ENCODE measurements at places on chromosomes 7 and 10.

GRCh38 chr10:34670081-34670480, 145.0 kb downstream of the PARD3 start:
- DNase-seq, result no peak
- H3K27me3 ChIP-seq, result peaks cover 30% of the 10 kb centered on the region
- H3K27ac ChIP-seq, result no peak overlapping the region
- H3K36me3 ChIP-seq, result no peaks in the 10 kb centered on the region

DNA sequence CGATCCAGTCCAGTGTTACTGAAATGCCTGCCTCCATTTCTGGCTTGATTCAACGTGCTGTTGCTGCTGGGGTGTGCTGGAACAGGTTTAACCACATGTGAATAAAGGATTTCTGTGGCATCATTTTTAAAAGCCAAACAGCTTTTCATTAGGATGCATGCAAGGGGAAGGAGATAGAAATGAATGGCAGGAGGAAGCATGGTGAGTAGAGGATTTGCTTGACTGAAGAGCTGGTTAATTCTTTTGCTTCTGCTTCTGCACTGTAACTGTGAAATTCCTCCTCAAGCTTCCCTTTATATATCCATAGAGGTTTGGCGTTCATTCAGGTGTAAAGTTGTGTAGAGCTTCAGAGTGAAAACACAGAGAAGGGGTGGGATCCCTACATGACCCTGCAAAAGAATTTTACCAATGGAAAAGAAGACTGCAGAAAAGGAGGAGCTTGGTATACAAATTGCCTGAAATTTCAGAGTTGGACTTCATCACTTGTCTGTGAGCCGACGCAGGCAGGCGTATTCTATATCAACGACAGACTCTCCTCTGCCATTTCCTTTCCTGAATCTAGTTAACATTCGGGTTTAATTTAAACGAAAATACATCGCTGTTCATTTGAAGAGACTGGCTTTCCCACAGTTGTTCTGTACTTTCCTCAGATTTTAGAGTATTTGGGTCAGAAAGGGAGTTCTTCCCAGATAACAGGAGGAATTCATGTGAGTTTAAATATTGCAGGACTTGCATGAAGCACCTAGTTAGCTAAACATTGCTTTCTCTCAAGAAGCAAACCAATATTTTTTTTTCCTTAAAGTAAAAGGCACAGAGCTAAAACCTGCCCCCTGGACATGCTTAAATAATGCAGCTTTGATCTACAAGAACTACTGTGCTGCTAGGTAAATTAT, at the start of gene SOSTDC1:
TSS of gene SOSTDC1 (minus strand) at position 270 of the 893 bp plus-strand sequence. CDS start at position 200, 70 bp downstream.
- H3K4me1 ChIP-seq, result peaks cover 3% of the 10 kb centered on the region
- H3K36me3 ChIP-seq, result no peaks in the 10 kb centered on the region
- H3K27ac ChIP-seq, result no peak within 1 kb of the TSS

GRCh38 chr10:49602380-49603023, 7.6 kb upstream of the SLC18A3 start:
- no peak overlapping the region for H3K27ac ChIP-seq
- peaks cover 60% of the 10 kb centered on the region for H3K27me3 ChIP-seq
- H3K36me3 ChIP-seq, result no peaks in the 10 kb centered on the region
- no peak for DNase-seq

DNA sequence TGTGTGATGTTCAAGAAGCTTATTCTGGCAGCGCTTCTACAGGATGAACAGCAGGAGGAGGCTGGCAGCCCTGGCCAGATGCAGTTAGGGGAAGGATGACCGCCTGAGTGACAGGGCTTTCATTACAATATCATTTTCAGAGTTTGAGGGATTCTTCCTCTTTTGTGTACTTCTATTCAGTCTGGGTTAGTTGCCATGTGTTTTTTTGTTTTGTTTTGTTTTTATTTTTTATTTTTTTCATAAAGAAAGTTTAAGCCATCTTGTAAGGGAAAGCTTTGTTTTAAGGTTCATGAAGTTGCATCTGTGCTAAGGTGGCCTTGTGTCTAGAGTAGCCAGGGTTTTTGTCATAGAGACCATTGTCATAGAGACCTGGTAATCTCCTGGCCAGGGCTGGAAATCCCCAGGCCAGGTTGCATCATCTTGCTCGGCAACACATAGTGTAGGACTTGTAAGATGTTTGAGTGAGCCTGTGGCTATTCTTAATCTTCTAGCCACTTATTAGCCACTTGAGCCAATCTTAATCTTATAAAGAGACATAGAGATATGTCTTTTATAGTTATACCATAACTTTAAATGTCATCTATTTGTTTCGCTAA, 230.5 kb upstream of the TMEM229A start:
- no peak overlapping the region for H3K4me3 ChIP-seq
- H3K27me3 ChIP-seq, result no peaks in the 10 kb centered on the region
- H3K27ac ChIP-seq, result no peak overlapping the region
- no peaks in the 10 kb centered on the region for H3K4me1 ChIP-seq
- DNase-seq, result no peak
- H3K36me3 ChIP-seq, result no peaks in the 10 kb centered on the region

GRCh38 chr10:78706726-78707540, 361.8 kb upstream of the ZMIZ1 start:
- H3K27me3 ChIP-seq, result peaks cover 34% of the 10 kb centered on the region
- no peak overlapping the region for H3K4me3 ChIP-seq
- no peak overlapping the region for H3K27ac ChIP-seq
- no peaks in the 10 kb centered on the region for H3K36me3 ChIP-seq
- no peak for DNase-seq

DNA sequence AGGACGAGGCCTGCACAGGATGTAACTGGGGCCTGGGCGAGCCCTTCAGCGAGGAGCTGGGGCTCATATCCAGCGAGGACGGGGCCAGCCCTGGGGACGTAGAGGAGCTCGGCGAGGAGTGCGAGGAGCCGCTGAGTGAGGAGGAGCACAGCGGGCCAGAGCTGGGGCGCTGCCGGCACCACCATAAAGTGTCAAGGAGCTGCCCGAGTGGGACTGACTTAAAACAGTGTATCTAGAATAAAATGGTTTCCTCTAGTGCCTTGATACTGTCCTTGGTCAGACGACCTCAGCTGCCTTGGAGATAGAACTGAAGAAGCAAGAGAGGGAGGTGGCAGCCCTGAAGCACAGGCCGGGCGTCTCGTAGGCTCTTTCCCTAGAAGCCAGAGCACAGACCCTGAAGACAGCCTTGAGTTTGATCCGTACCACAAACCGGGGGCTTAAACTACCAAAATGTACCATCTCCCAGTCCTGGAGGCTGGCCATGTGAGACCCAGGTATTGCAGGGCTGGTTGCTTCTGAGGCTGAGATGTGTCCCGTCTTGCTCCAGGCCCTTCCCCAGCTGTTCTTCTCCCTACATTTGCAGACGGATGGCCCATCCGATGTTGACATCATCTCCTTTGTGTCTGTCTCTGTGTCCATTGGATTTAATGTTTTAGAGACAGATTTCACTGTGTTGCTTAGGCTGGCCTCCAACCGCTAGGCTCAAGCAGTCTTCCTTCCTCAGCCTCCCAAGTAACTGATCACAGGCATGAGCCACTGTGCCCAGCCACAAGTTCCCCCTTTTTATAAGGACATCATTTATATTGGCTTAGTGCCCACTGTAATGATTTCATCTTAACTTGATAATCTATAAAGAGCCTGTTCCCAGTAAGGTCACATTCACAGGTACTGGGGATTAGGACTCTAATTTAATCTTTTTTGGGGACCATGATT, 35.8 kb downstream of the DNAJB6 start:
- H3K4me3 ChIP-seq, result peak overlapping the region; percentile 52
- H3K27ac ChIP-seq, result peak overlapping the region; percentile 91
- H3K4me1 ChIP-seq, result peaks cover 57% of the 10 kb centered on the region
- no peak for DNase-seq
- H3K36me3 ChIP-seq, result peaks cover 15% of the 10 kb centered on the region

- H3K36me3 ChIP-seq, result no peaks in the 10 kb centered on the region
- H3K27ac ChIP-seq, result no peak overlapping the region
- H3K4me1 ChIP-seq, result no peaks in the 10 kb centered on the region
- no peak for DNase-seq
- no peaks in the 10 kb centered on the region for H3K27me3 ChIP-seq
Observed at GRCh38 chr7:34107276-34107675, 201.9 kb downstream of the BMPER start.

- no peaks in the 10 kb centered on the region for H3K27me3 ChIP-seq
- H3K36me3 ChIP-seq, result peaks cover 2% of the 10 kb centered on the region
- DNase-seq, result no peak
- no peak overlapping the region for H3K4me3 ChIP-seq
- peaks cover 2% of the 10 kb centered on the region for H3K4me1 ChIP-seq
Observed at GRCh38 chr7:102220229-102220850, 66.3 kb upstream of the SH2B2 start.

- H3K4me3 ChIP-seq, result no peak overlapping the region
- H3K36me3 ChIP-seq, result peaks cover 3% of the 10 kb centered on the region
- no peak for DNase-seq
- H3K27ac ChIP-seq, result peak overlapping the region; percentile 56
- peaks cover 18% of the 10 kb centered on the region for H3K27me3 ChIP-seq
- H3K4me1 ChIP-seq, result peaks cover 9% of the 10 kb centered on the region
Observed at GRCh38 chr10:71635867-71636266, 83.7 kb downstream of the C10orf105 start.

DNA sequence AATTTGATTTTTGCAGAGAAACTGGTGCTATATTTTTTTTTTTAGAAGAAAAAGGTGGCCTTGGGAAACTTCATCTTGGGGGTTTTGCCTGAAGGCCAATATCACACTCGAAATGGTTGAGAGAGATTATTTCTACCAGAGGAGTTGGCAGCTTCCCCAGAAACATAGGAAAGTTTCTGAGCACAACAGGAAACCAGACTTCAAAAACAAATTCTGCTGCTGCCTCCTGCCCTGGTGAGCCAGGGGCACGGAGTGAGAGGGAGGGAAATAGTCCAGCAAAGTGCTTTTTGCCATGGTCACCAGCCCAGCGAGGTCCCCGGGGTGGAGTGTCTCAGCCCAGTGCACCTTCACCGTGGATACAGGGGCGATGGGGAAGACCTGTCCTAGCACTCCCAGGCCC, 61.1 kb downstream of the FOXI2 start:
- peaks cover 40% of the 10 kb centered on the region for H3K27me3 ChIP-seq
- H3K27ac ChIP-seq, result no peak overlapping the region
- no peak overlapping the region for H3K4me3 ChIP-seq
- no peaks in the 10 kb centered on the region for H3K36me3 ChIP-seq
- DNase-seq, result no peak
- H3K4me1 ChIP-seq, result no peaks in the 10 kb centered on the region

DNA sequence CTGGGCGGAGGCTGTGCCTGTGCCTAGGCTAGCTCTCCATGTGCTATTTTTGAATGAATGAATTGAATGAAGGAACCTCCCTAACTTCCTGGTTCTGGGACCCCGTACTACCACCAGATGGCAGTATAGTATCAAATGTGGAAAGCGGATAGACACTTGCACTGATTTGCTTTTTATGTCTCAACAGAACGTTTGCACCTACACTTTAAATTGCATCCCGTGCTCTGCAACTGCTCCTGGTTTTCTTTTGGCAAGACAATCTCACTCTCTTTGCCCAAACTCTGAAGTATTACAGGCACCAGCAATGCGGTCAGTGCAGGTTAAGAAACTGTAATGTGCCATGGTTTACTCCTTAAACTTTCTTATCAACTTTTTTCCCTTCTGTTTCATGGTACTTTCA, 6.5 kb downstream of the FZD8 start:
- H3K36me3 ChIP-seq, result no peaks in the 10 kb centered on the region
- H3K4me3 ChIP-seq, result no peak overlapping the region
- no peak overlapping the region for H3K27ac ChIP-seq
- H3K4me1 ChIP-seq, result peaks cover 10% of the 10 kb centered on the region

DNA sequence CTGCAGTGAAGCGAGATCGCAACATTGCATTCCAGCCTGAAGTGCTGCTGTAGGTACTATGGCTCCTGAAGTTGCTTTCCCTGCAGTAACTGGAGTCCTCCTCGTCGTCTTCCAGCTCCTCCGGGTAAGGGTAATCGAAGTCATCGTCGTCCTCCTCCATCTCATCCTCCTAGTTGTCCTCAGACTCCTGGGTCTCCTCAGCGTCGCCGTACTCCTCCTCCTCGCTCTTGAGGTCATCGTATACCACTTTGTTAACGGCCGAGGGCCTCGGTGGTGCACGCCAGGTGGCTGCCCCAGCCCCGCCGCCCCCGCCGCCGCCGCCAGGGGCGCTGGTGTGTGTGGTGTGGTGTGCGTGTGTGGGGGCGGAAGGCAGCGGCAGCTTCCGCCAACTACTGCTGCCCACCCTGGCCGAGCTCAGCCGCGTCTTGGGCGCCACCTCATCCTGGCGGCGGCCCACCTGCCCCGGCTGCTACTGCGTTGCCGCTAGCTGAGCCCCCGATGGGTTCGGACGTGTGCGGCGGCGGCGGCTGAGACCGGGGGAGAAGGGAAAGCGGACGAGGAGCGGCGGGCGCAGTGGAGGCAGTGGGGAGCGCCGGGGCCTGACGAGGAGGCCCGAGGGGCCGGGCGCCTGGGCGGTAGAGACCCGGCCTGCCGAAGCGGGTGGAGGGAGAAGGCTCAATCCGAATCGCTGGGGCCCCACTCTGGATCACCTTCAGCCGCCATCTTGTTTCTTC, 11.8 kb upstream of the ACBD5 start:
- peak; percentile 80 for DNase-seq
- H3K27ac ChIP-seq, result no peak overlapping the region
- peak overlapping the region; percentile 82 for H3K4me3 ChIP-seq
- peaks cover 9% of the 10 kb centered on the region for H3K4me1 ChIP-seq
- no peaks in the 10 kb centered on the region for H3K36me3 ChIP-seq

DNA sequence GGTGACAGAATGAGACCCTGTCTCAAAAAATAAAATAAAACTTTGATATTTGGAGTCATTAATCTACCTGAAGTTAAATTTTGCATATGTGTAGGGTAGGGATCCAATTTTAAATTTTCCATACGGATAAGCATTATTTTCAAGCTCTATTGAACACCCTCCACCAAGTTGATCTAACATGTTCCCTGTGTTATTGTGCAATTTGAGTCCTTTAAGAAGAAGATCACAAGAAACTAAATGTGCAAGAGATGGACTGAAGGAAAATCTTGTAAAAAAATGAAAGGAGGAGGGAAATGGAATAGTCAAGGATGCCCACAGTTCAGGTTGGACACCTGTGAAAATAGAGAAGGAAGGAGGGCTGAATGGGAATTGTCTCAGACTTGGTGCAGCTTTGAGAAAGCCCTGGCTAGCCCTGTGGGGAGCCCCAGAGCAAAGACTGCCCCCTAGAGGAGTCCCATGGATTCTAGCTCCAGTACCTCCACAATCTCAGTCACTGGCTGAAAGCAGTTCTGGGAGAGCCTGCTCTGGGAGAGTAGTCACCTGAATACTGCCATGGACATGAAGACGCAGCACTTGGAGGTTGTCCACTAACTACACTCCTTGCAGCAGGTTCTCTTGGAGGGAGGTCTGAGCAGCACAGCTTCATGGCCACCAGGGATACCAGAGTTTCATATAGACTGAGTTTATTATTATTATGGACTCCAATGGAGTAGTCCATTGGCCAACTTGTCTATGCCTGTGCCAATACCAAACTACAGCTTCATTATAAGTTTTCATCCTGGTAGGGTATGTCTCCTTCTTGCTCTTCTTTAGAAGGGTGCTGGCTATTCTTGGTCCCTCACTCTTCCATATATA, 5.7 kb upstream of the TIAL1 start:
- no peak for DNase-seq
- H3K4me1 ChIP-seq, result peaks cover 11% of the 10 kb centered on the region
- no peaks in the 10 kb centered on the region for H3K36me3 ChIP-seq
- H3K27me3 ChIP-seq, result no peaks in the 10 kb centered on the region
- H3K4me3 ChIP-seq, result no peak overlapping the region

All from T-helper 17 cell (primary cell).